ENCODE measurements at places on chromosomes 7 and 10. TPM values are rescaled to one million over a fixed set of nuclear protein-coding genes. Genes with fewer than 3 reads are reported as not detected.

- no peak for DNase-seq
- H3K4me3 ChIP-seq = no peak overlapping the region
- H3K27me3 ChIP-seq = no peaks in the 10 kb centered on the region
- no peaks in the 10 kb centered on the region for H3K36me3 ChIP-seq
Measured at GRCh38 chr7:140867467-140868462, 57.0 kb downstream of the BRAF start.

DNA sequence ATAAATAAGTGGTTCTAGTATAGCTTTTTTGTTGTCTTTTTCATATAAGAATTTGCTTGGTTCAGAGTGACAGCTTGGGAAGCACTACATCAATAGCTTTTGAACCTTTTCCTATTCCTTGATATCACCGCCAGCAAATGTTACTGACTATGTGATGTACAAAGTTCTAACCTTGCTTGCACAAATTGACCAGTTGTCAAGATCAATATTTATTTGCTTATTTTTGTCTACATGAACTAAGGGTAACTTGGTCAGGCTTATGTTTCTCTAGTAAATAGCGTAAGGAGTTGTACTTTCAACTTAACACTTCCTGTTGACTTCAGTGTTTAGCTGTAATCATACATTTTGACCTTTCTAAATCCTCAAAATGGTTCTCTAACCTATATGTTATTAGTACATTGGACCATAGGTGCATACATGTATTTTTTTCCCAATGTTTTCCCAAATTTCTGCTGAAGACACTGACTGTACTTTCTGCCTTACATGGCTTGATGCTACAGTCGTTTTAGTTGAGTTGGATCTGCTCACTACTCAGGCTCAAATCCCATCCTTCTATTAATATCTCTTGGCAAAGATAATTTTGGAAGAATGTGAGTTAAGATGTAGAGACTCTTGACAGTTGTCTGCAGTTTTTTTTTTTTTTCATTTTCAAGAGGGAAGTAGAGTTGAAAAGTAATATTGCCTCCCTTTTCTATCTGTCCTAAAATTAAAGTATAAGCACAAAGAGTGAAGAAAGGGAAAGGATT lies 239.1 kb upstream of the KAT6B start:
- no peaks in the 10 kb centered on the region for H3K27me3 ChIP-seq
- DNase-seq = no peak
- no peaks in the 10 kb centered on the region for H3K36me3 ChIP-seq
- H3K4me3 ChIP-seq = no peak overlapping the region

DNA sequence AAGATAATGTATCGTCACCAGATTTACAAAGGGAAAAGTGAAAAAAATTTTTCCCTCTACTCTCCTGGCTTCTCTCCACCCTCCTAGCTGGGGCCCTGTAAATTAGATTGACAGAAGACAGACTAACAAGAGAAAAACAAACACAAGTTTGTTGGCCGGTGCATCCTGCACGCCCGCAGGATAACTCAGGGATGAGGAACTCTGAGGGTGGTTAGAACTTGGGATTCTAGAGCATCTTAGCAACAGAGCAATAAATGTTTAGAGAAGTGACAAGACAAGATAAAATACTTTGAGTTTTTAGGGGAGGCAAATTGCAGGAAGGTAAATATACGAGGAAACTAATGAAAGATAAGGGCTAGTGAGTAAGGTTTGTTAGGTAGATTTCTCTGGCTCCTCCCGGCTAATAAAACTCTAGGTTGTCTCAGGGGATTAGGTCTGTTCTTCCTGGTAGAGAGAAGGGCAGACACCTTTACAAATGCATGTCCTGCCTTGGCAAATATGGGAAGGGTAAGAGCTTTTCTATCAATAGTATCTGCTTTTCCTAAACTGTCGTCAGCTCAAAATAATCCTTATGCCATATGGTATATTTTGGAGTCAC lies 4.3 kb upstream of the UCN3 start:
- no peak for DNase-seq
- no peaks in the 10 kb centered on the region for H3K4me1 ChIP-seq
- H3K27ac ChIP-seq = no peak overlapping the region
- H3K36me3 ChIP-seq = no peaks in the 10 kb centered on the region

Gene TDRD1
- 0.28 TPM for total RNA-seq

DNA sequence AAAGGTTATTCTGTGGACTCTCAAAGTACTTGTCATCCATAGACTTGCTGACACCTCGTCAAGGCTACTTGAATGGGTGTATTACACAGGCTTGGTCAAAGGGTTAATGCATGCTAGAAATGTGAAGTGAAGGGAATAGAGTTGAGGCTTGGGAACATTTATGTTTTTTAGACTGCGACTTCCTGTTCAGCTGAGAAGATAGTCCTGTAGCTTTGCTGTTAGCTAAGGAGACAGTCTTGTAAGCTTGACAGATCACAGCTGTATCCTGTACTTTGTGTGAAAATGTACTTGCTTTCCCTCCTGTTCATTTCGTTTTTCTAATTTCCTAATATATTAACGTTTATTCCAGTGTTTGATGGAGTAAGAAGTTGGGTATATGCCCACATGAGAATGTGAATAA lies 52.1 kb downstream of the ADD3 start:
- no peak overlapping the region for H3K4me3 ChIP-seq
- H3K27ac ChIP-seq = peak overlapping the region; percentile 47
- no peaks in the 10 kb centered on the region for H3K27me3 ChIP-seq
- H3K36me3 ChIP-seq = no peaks in the 10 kb centered on the region

DNA sequence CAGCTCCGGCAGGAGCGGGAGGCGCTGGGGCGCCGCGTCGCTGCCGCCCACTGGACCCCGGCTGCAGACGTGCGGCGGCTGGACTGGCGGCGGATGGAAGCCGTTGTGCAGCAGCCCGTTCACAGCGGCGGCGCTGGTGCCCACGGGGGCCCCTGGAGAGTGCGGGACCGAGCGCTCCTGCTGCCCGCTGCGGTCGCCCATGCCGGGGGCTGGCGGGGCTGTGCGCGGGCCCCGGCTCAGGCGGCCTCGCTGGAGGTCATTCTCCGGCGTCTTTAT lies 413 bp downstream of the PANK1 start:
- peak overlapping the region; percentile 95 for H3K4me3 ChIP-seq
- no peak for DNase-seq
- peak overlapping the region; percentile 85 for H3K27ac ChIP-seq
- H3K27me3 ChIP-seq = no peaks in the 10 kb centered on the region
- H3K36me3 ChIP-seq = no peaks in the 10 kb centered on the region
